ENCODE measurements at places on chromosomes 6 and 20.

GRCh38 chr6:134103006-134103405, 50.6 kb upstream of the SLC2A12 start:
- no peak for DNase-seq

- DNase-seq: peak; percentile 10
Measured at GRCh38 chr6:163309491-163310026, 105.0 kb upstream of the QKI start.

GRCh38 chr6:22366214-22366613, 69.4 kb upstream of the PRL start:
- no peak for DNase-seq

DNA sequence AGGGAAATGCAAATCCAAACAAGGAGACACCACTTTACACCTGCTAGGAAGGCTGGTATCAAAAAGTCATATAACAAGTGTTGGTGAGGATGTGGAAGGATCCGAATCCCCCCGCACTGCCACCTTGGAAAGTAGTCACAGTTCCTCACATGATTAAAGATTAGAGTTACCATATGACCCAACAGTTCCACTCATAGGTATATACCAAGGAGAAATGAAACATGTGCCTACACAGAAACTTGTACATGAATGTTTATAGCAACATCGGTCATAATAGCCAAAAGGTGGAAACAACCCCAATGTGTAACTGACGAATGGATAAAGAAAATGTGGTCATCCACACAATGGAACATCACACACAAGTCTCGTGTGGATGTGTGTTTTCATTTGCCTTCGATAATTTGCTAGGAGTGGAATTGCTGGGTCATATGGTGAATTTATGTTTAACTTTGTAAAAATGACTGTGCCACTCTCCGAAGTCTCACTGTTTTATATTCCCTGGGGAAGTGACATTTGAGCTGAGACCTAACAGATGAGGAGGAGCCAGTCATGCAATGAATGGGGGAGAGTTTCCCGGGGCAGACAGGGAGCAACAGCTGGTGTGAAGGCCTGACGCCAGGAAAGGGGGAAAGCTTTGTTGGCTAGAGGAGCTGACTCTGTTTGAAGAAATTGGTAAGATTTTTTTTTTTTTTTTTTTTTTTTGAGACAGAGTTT, 125.9 kb upstream of the MLN start:
- no peak for DNase-seq

DNA sequence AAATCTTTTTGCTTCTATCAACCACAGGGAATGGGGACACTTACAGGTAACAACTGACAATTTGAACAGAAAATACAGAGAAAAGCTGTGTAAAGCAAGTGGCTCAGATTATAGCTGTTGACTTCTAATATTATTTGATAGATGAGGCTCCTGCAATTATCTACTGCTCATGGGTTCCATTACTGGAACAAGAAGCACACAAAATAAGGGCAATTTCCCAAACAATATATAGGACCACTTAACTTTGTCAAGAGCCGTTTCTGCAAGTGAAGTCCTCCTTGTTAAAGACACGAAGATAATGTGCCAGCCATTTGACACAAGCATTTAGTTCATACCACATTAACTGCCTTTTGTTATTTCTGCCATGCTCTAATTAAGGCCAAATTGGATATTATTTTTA, 315.5 kb upstream of the ARID1B start:
- no peak for DNase-seq

GRCh38 chr20:49291200-49291599, 13.3 kb upstream of the ZNFX1 start:
- no peak for DNase-seq

DNA sequence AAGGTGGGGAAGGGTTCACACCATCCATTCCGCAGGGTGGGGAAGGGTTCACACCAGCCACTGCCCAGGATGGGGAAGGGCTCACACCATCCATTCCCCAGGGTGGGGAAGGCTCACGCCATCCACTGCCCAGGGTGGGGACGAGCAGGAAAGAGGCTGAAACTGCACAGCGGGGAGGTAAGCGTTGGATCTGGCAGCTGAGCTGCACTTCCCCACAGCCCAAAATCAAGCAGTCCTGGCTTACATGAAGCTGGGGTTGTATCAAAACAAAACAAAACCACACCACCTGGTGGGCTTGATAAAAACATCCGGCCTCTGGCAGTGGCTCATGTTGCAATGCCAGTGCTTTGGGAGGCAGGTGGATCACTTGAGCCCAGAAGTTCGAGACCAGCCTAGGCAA, 268.5 kb downstream of the TAF4 start:
- DNase-seq: no peak

GRCh38 chr6:3388786-3389185, 68.1 kb downstream of the SLC22A23 start:
- no peak for DNase-seq

DNA sequence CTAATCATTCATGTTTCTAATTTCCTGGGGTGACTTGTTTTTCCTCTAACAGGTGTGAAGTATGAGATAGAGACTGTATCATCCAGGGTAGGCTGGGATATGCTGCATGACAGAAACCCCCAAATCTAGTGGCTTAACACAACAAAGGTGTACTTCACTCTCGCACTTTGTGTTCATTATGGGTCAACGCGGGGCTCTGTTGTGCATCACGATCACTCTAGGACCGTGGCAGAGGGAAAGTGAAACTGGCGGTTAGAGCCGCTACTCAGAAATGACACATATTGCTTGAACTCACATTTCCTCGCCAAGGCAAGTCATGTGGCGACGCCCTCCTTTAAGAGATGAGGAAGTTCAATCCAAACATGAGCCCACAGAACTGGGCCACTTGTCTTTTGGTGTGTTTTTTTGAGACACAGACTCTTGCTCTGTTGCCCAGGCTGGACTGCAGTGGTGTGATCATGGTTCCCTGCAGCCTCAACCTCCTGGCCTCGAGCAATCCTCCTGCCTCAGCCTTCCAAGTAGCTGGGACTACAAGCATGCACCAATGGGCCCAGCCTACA, 41.3 kb downstream of the PCNA start:
- DNase-seq: peak; percentile 97

- DNase-seq: no peak
Measured at GRCh38 chr20:53900380-53900999, 169.9 kb downstream of the BCAS1 start.

DNA sequence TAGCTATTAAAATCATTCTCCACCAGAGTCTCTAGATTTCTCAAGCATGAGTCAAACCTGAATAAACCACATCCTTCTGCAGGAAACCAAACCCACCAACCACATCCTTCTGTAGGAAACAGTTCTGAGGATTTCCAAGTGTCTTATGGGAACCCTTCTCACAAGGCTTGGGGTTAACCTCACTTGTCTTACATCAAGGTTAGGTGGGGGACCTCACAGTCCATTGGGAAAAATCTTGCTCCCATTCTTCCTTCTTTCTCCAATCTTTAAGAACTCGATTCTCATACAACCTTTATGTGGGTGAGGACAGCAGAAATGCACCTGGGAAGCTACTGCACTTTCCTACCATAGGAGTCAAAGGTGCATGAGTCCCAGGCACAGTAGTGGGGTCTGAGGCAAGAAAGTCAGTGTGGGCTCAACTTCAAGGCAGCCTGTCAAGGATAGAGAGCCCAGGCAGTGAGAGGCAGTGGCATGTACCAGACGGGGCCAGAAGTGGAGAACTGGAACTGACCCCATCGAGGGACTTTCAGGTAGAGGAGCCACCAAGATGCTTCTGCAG, 114.5 kb downstream of the SLC22A3 start:
- DNase-seq: peak; percentile 96

- no peak for DNase-seq
Measured at GRCh38 chr6:17354700-17355403, 38.5 kb upstream of the CAP2 start.

GRCh38 chr6:7920425-7920824, 9.8 kb upstream of the TXNDC5 start:
- no peak for DNase-seq

GRCh38 chr6:114364301-114364700, 21.5 kb upstream of the HS3ST5 start:
- no peak for DNase-seq

GRCh38 chr6:134821397-134821796, 128.5 kb downstream of the ALDH8A1 start:
- no peak for DNase-seq

GRCh38 chr6:100479179-100480035, 14.7 kb upstream of the SIM1 start:
- no peak for DNase-seq

- DNase-seq: no peak
Measured at GRCh38 chr6:153044295-153044694, 41.8 kb upstream of the MTRF1L start.

- DNase-seq: no peak
Measured at GRCh38 chr6:42402184-42402583, 49.5 kb downstream of the TRERF1 start.

- DNase-seq: peak; percentile 31
Measured at GRCh38 chr6:100466410-100467128, 1.8 kb upstream of the SIM1 start.

- no peak for DNase-seq
Measured at GRCh38 chr6:14110001-14110818, 7.4 kb upstream of the CD83 start.

- no peak for DNase-seq
Measured at GRCh38 chr20:55264703-55265239, 740.5 kb downstream of the CBLN4 start.

GRCh38 chr6:134352786-134353480, 35.0 kb upstream of the SGK1 start:
- DNase-seq: peak; percentile 60

DNA sequence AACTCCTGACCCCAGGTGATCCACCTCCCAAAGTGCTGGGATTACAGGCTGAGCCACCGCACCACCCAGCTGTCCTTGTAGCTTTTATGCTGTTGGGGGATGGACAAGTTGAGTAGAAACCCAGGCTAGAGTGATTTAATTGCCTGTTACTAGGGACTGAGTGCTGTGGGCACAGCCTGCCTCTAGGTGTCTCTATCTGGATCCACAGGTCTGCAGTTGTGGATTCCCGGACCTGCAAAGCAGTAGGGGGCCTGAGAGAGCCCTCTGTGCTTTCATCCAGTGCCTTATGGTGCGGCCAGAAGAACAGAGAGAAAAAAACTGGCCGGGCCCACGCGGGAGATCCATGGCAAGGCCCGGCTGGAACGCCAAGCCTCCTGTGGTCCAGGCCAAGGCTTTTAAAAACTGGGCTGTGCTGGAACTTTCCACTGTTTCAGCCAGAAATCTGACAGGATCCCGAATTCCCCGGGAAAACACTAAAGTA, 5.2 kb downstream of the SIRPA start:
- DNase-seq: peak; percentile 82

DNA sequence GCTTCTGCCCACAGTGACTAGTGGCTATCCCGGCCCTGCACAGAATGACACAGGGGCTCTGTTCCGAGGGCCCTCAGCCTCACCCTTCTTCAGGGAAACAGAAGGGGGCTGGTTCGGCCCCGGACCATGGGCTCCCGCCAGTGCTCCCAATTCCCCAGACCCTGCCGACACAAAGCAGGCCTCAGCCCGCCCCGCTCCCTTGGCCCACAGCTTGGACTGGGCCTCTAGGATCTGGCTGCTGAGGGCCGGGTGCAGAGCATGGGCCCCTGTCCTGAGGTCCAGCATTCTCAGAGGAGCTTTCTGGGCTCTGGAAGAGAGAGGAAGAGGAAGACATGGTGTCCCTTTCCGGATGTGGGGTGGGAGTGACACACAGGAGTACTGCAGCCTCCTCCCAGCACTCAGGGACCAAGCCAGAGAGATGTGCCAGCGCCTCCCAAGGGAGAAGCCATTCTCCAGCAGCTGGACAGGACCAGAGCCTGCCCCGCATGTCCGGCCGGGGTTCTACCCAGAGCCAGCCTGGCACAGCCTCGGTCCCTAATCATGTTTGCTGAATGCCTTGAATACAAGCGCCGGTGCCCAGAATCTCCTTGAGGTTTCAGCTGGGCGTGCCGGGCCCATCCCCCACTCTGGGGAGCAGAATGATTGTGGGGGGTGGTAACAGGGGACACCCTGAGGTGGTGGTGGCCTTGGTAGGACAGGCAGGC, 23.9 kb downstream of the C20orf203 start:
- no peak for DNase-seq

GRCh38 chr6:26232940-26233648, 131.9 kb upstream of the BTN3A2 start:
- DNase-seq: peak; percentile 60

DNA sequence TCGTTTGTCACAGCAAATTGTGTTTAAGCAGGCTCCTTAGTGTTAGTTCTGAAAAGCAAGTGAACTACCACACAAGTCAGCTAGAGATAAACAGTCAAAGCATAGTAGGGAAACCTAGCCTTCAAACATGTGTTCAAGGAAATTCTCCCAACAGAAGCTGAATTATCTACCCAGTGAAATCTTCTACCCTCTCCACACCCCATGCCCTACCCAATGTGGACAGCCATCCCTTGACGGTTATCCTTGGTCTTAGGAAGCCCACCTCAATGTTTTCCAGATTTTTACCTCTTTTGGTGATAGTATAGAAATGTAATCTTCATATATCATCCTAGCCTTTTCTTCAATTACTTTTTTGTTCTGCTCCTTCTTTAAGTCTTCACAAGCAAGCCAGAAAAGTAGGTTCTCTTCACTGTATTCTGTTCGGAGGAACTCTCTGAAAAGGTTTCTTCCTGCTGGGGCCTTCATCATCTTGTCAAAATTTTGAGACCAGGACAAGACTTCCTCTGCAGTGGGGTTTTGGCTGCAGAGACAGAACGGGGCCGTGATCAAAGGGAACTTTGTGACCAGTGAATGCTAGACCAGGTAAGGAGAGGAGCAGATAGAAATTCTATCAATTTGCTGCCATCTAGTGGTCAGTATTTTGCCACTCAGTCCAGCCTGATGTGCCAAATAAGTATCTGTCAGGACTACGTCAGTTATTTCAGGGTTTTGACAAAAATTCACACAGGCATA, 21.6 kb upstream of the MTRF1L start:
- DNase-seq: peak; percentile 75

- DNase-seq: no peak
Measured at GRCh38 chr20:8946036-8946940, 122.6 kb upstream of the PLCB4 start.

GRCh38 chr6:169398342-169399105, 144.9 kb upstream of the THBS2 start:
- DNase-seq: no peak

GRCh38 chr20:47638851-47639250, 137.2 kb downstream of the NCOA3 start:
- no peak for DNase-seq

DNA sequence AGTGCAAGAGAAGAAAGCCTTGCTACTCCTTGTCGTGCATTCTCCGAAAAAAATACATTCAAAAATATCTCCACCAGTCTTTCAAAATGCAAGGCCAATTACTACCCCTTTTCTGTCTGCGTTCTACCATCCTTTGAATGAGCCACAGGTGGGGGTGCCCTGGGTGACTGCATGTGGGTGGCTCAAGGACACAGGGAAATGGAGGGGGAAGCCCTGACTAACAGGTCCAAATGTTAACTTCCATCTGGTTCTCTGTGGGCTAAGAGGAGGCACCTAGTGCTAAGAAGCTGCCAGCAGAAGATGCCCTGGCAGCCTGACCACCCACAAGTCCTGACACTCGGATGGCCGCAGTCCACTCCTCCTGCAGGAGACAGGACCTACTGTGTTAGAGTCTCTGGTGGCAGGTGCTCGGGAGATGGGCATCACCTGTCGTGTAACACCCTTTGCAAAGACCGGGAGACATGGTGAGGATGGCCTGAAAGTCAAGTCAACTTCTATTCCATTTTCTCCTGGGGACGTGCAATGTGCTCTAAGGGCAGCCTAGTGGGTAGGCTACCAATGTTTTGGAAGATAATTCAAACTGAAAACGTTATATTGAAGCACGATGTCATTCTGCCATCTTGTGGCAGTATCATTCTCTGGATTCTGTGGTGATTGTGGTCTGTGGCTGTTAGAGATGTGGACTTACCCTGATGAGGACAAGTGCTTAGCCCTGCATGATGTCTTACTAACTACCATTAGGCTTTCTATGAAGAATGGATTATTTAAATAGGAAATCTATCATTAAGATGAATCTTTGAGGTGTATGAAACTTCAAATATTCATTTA, 27.4 kb upstream of the IGF2R start:
- peak; percentile 77 for DNase-seq

All from common myeloid progenitor, CD34-positive (primary cell).